ENCODE measurements at places on chromosomes 2 and 18. TPM values are rescaled to one million over a fixed set of nuclear protein-coding genes. Genes with fewer than 3 reads are reported as not detected.
A peak's percentile ranks its signal among the peaks of the same experiment; 100 is the strongest.

- DNase-seq: no peak
These were observed 143.2 kb downstream of the RHBDD1 start for GRCh38 chr2:226979004-226979403.

- DNase-seq: peak; percentile 83
These were observed 43.3 kb upstream of the ZFP36L2 start for GRCh38 chr2:43269706-43270105.

DNA sequence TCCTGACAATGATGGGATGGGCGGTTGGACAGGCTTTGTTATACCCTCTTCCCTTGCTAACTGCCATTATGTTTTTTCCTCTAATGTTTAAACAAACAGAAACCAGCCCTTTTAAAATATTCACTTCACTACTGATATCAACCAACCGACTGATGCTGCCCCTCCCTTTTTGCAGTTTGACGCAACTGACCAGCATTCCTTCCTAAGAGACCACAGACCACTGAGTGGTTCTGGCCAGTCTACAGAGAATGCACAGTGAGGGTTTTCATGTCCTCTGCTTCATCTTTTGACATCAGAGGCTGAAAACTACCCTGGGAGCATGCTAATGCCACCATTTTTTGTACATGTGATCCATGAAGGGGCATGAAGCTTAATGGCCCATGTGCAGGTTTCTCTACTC, 85.3 kb downstream of the CYP26B1 start:
- peak; percentile 22 for DNase-seq

GRCh38 chr2:237739101-237739500, 59.5 kb upstream of the RBM44 start:
- DNase-seq: no peak

Gene LRP1B
- total RNA-seq: not detected

Gene C2orf66
- not detected for total RNA-seq
